ENCODE measurements at places on chromosomes 2 and 18.

DNA sequence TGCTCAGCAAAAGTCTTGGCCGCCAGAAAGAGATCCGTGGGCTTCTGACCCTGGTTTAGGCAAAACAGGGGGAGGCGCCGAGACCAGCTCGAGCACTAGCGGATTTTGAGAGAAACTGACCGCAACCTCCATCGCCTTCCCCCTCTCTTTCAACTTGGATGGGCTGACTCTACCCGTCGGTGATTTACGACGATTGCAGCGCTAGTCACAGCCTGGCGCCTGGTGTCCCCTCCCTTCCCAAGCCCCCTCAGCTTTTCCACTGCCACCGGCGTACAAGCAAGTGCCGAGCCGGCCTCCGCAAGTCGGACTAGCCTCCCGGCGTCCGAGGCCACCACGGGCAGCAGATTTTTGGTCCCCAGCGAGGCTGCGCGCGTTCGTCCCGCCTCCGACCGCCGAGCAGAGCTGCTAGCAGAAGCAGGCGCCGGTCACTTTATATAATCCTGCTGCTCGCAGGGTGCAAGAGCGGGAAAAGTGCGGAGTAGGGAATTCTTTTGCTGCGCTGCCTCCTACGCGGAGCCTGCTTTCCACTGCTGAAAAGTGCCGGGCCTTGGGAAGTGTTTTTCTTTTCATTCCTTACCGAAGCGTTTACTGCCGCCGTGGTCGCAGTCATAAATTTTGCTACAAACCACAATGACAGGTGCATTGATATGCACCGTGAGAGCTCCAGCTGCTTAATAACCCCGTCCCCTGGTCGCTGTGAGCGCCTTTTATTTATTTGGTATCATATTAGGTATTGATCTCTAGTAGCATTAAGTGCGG lies 7.7 kb downstream of the HOXD3 start:
- no peak for DNase-seq

GRCh38 chr18:7677001-7677400 lies 109.9 kb downstream of the PTPRM start:
- no peak for DNase-seq

GRCh38 chr2:224286923-224287322 lies 115.0 kb downstream of the FAM124B start:
- no peak for DNase-seq

- no peak for DNase-seq
Measured at GRCh38 chr18:9150121-9150520, 13.5 kb downstream of the ANKRD12 start.

- DNase-seq: no peak
Measured at GRCh38 chr2:142535311-142535710, 342.2 kb upstream of the KYNU start.

GRCh38 chr2:85799215-85799956 lies 45.6 kb downstream of the ATOH8 start:
- no peak for DNase-seq

- no peak for DNase-seq
Measured at GRCh38 chr2:215773728-215774127, 239.6 kb downstream of the MREG start.

GRCh38 chr2:145402706-145403277 lies 882.9 kb upstream of the ZEB2 start:
- no peak for DNase-seq

DNA sequence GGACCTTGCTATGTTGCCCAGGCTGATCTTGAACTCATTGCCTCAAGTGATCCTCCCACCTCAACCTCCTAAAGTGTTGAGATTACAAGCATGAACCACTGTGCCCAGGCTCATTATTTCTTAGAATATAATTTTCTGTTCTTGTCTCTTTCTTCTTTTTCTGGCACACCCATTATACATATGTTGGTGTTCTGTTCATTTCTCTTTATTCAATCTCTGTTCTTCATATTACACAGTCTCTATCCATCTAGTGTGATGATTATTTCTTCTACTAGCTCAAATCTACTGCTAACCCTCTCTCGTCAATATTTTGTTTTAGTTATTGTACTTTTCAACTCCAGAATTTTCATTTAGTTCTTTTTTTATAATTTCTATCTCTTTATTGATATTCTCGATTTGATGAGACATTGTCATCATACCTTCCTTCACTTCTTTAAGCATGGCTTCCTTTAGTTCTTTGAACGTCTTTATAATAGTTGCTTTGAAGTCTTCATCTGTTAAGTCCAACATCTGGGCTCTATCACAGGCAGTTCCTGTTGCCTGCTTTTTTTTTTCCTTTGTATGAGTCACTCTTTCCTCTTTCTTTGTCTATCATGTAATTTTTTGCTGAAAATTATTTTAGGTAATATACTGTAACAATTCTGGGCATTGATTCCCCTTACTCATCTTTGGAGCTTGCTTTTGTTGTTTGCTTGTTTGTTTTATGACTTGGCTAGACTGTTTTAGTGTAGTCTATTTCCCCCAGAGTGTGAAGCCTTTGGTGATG lies 196.4 kb upstream of the NABP1 start:
- DNase-seq: no peak

DNA sequence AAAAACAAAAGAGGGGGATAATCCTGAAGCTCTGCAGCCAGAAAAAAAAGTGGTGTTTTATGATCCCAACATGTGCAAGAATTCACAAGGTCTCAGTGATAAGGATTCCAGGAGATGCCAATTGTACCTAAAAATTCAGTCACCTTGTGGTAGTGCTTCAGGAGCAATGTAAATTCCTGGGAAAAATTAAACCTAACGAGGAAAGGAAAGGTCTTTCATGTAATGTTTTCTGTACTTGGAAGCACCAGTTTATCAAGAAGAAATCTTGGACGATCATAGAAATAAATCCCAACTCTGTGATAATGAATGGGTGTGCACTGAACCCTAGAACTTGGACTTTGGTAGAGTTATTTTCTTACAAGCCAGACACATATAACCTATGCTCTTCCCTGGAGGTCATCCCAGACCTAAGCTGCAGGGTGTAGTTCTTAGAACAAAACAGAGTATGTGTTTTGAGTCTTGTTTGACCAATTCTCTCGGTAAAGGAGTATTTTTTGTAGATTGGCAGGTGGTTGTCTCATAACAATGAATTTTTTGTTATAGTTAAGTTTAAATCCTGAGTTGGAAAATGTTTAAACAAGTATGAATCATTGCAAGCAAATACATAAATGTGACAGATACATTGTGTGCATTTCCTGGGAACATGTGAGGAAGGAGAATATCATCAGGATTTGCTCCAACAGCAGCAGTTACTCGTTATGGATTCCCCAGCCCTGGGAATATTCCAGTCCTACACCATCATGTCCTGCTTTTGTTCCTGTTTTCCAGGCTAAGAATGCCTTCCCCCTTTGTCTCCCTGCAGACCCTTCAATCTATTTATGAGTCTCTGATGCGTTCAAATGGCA lies 224.6 kb downstream of the NAPG start:
- DNase-seq: no peak

- DNase-seq: no peak
Measured at GRCh38 chr2:63755216-63755615, 86.5 kb upstream of the UGP2 start.

- DNase-seq: no peak
Measured at GRCh38 chr2:20191714-20192569, 33.0 kb downstream of the SDC1 start.

DNA sequence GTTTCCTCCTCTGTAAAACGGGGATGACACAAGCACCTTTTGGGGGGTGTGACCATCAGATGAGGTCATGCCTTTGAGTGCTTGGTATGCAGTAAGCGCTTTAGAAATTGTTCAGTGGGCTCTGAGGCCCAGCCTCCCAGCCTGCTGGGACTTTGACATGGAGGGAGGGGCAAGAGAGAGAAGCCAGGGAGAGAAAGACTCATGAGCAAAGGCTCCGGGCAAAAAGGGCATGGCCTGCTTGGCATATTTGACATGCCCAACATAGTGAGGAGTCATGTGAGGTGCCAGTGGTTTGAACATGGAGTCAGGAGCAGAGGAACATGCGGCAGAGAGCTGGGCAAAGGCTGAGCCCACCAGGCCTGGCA lies 14.0 kb downstream of the TNS1 start:
- no peak for DNase-seq

- DNase-seq: no peak
Measured at GRCh38 chr2:74191596-74192380, 6.6 kb upstream of the MTHFD2 start.

GRCh38 chr18:74544898-74545297 lies 10.6 kb downstream of the CNDP1 start:
- no peak for DNase-seq

GRCh38 chr2:220273082-220273481 lies 645.7 kb downstream of the SLC4A3 start:
- DNase-seq: no peak

DNA sequence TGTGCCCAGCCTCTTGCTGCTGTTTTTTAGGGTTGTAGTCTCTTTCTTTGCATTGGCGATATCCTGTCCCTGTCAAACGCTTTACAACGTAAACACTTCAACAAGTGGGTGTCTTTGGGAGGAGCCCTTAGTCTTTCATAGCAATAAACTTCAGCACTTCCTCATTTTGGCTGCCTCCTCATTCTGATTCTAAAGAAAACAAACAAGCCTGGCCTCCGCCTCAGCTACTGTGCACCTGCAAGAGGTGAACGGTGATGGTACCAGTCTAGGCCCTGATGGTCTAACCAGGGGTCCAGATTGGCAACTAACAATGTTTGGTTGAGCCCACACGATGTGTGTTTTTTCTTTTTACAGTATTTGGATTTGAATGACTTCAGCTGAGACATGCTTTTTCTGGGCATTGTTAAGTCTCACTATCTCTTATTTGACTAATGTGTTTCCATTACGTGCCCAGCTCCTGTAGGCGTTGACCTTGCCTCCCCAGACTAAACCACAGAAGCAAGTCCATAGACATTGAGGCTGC lies 53.2 kb upstream of the CUL3 start:
- DNase-seq: no peak

DNA sequence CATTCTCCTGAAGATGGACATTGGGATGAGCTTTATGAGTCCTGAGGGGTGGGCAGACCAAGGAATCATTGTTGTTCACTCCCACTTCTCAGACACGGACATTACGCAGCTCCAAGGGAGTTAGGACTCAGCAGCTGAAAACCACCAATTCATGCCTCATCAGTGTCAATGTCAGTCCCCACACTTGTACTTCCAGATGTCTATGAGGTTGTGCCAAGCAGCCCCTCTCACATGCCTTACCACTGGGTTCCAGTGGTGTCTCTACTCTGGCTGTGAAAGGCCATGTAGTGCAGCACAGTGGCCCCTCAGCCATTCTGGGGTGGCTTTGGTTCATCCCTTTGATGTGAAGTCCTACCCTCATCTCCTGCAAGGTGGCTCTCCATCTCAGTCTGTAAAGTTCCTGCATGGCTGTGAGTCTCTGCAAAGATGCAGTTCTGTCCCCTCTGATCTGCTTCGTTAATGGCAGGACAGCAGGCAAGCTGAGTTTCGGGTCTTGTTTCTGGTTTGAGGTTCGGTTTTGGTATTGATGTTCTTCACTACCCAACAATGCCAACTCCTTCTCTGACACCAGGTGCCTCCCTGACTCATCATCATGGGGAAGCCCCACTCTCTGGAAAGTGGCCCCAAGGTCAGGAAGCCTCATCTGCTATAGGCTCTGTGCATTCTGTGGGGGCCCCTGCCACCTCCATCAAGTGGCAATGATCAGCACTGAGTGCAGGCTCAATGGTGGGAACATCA lies 14.0 kb upstream of the COL6A3 start:
- no peak for DNase-seq

DNA sequence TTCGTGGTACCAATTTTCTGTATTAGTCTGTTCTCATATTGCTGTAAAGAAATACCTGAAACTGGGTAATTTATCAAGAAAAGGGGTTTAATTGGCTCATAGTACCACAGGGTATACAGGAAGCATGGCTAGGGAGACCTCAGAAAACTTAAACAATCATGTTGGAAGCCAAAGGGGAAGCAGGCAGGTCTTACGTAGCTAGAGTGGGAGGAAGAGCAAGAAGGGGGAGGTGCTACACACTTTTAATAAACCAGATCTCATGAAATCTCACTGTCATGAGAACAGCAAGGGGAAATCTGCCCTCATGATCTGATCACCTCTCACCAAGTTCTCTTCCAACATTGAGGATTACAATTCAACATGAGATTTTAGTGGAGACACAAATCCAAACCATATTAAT lies 226.8 kb upstream of the TPO start:
- no peak for DNase-seq

DNA sequence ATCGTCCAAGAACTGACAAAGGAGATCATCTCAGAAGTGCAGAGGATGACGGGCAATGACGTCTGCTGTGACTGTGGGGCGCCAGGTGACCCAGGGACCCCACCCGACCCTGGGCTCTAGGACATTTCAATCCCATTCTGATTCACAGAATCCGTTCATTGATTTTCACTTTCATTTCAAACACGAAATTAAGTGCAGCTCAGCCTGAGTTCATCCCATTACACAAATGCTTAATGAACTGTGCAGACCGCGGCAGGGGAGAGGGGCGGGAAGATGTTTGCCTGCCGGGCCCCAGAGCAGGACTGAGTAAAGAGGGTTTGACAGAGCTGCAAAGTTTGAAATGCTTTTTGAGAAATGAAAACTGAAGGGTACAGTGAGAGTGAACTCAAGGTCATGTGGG lies 67.1 kb downstream of the ITGB1BP1 start:
- DNase-seq: no peak
